ENCODE measurements at places on chromosomes 12 and 14.

DNA sequence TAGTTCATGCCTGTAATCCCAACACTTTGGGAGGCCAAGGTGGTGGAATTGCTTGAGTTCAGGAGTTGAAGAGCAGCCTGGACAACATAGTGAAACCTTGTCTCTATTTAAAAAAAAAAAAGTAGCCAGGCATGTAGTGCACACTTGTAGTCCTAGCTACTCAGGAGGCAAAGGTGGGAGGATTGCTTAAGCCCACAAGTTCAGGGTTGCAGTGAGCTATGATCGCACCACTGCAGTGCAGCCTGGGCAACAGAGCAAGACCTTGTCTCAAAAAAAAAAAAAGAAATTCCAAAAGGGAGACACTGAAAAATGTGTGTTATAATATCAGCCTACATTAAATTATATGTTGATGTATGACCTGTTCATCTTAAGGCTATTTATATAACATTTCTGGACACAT lies 14.7 kb downstream of the TMPO start:
- no peak for DNase-seq

GRCh38 chr12:132275110-132275531 lies 54.3 kb downstream of the GALNT9 start:
- DNase-seq = no peak

GRCh38 chr14:66944872-66945271 lies 244.4 kb upstream of the GARIN2 start:
- DNase-seq = no peak

DNA sequence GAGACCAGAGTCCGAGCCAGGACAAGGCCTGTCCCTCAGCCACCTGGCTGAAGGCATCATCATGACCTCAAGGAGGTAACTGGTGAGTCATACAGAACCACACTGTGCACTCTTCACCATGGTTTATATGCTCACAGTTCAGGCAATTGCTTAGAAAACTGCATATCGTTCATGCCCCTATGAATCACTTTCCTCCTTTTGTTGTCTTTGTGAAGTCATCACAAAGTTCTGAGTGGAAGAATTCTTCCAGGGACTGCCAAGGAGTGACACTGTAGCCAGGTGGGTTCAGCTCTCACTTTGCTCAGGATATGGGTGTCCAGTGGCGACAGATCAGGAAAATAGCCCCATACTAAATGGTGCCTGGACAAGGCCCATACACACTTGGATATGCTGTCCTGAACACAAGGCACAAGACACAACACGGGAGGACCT lies 92.5 kb downstream of the DPF3 start:
- DNase-seq = no peak

DNA sequence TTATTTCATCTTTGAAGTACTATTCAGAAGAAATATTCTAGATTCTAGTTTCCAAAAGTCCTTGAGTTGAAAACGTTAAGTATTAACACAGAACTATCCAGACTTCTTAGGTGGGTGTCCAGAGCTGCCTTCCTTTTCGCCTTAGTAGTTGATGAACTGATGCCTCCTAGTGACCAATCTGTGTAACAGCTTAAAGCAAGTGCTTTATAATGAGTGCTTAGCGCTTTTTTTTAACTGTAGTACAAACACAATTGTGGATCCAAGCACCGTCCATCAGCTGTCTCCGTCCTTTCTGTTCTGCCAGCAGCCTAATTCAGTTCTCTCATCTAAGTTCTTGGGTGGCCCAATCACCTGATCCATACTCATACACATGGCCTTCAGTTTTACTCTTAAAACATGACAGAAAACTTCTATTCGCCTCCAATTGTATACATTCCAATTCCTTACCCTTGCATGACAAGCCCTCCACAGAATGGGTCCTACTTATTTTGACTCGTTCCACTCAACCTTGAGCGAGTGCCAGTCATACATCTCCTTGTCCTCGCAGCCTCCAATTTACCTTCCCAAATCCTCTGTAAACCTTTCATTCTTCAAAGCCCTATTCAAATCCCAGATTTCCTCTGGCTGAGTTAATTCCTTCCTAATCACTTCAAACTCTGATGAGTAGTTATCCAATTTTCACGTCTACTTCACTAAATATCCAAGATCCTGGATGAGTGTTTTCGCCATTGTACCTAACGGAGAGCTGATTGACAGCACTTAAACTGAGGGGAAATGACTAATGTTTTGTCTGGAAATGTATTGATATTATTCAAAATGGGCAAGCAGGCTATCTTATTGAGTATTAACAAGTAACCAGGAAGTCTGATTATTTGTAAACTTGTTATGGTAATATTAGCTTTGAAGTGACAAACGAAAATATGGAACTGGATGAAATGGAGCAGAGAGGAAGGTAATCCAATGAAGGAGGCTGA lies 5.8 kb upstream of the PHLDA1 start:
- peak; percentile 26 for DNase-seq

DNA sequence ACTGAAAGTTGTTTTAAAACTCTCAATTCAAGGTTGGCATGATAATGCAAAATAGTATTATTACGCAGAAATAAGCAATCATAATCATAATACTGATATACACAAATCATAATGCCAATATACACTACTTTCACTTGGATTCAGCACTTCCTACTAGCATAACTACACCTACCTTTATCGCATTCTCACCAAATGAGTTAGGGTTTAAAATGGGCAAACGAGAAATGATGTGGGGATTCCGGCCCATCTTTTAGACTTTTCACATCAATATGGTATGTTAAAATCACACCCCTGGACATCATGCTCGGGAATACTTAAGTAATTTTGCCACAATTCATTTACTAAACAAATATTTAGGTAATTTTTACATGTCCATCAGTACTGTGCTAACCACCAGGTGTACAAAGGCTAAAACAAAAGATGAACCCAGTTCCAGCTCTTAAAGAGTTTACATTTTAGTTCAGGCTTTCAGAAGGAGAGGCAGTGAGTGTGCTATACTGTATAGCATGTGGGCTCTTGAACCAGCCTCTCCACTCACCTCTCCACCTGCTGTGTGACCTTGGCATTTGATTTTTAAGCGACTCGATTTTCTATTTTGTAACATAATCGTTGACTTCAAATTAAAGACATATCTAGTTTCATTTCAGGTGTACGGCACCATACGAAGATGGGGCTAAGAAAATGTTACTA lies 1.1 kb upstream of the USP15 start:
- DNase-seq = no peak

GRCh38 chr14:51844081-51844881 lies 16.1 kb upstream of the GNG2 start:
- DNase-seq = no peak

GRCh38 chr14:103526247-103526913 lies 2.6 kb upstream of the TRMT61A start:
- no peak for DNase-seq

- DNase-seq = no peak
Observed at GRCh38 chr14:33163109-33163508, 224.4 kb downstream of the NPAS3 start.

- no peak for DNase-seq
Observed at GRCh38 chr12:31205054-31205453, 120.9 kb downstream of the SINHCAF start.

DNA sequence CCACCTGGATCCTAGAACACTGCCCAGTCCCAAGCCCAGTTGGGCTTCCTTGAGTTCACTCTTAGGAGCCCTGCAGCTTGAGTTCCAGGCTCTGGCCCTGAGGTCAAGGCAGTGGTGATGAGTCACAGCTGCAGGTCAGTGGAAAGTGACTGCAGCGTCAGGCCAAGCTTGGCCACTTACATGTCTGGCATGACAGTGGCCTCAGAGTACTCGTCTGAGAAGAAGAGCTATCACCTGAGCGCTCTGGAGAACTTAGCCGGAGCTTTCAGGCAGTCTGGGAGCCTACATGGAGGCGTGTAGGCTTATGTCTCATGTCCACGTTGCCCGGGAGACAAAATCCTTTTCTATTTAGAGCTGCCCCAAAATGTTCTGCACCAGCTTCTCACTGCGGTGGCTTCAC lies 75.6 kb downstream of the ARL6IP4 start:
- DNase-seq = no peak

- DNase-seq = no peak
Observed at GRCh38 chr12:29634057-29634456, 136.6 kb upstream of the OVCH1 start.
